ENCODE measurements at places on chromosomes 11 and 22.

- no peak for DNase-seq
These were observed 23.8 kb downstream of the TREH start for GRCh38 chr11:118655486-118656190.

DNA sequence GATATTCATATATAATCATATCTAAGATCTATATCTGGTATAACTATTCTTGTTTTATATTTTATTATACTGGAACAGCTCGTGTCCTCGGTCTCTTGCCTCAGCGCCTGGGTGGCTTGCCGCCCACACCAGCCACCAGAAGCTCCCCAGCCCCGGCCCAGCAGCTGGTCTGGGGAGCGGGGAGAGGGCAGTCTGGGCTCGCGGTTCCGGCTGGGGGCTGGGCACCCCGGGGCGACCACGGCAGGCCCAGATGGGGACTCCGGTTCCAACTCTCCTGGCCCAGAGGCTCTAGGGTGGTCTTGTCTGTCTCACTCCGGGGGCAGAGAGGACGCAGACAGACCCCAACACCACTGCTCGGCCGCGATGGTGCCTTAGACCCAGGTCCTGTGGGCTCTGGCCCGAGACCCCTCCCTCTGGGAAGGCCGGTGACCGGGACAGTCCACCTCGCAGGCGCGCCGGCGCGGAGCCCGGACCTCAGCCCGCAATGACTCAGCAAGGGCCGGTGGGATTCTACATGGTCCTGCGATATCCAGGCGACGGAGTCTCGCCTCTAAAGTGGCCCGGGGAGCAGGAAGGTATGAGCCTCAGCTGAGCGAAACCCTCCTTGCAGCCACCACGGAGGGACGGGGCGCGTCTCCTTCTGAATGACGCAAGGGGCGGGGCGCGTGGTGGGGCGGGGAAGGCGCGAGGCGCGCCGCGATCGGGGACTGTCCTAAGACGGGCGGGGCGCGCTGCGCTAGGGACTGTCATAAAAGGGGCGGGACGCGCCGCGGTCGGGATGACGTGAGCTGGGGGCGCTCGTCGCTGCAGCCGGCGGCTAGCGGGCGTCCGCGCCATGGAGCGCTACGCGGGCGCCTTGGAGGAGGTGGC lies at the start of gene DGCR6:
Gene DGCR6 (plus strand): TSS at position 781 of the 870 bp plus-strand sequence. CDS start 55 bp downstream, at position 836.
- no peak for DNase-seq

DNA sequence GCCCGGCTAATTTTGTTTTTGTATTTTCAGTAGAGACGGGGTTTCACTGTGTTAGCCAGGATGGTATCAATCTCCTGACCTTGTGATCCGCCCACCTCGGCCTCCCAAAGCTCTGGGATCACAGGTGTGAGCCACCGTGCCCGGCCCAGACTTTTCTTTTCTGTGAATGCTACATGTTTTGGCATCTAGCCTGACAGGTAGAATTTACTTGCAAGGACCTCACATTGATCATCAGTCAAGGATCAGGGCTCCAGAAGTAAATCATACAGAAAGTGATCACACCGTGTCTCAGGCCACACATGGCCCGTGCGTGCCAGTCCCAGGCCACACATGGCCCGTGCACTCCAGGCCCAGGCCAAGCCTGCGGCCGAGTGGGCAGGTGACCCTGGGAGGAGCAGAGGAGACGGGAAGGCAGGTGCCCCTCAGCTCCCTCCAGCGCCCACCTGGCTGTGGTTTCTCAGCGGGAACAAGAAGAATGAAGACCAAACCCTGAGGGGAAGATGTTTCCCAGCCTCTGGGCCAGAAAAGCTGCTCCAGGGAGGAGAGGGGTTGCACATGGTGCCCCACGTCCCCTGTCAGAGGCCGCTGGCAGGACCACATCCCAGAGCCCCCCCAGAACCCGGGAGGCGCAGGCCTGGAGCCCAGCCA lies 76.2 kb downstream of the BRD1 start:
- no peak for DNase-seq

DNA sequence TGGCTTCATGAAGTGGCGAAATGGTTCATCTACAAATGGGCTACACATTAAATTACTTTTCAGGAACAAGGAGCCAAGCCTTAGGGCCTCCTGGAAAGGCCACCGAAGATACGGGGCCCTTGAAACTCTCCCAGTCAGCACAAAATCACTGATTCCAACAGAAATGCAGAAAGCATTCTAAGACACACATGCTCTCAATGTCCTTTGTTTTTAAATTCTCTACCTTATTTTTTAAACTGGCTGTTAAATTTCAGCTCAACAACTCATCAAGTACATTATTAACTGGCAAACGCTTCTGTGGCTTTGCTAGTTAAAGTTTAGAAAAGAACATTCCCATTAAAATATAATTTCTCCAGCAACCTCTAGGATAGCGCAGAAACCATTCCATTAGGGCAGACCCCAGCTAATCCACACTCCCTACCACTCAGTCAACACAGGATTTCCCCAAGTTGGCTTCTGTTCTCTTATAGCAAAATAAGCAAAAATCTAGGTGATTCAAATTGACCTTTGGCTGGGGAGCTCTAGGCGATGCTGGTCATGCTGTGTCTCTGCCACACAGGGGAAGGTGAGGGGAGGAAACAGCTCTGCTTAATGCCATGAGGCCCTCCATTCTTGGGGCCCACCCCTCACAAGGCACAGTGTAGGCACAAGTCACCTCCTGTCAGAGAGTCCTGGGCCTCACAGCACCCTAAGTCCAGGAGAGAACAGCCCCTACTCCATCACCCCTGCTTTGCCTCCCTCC lies 47.1 kb downstream of the PLEKHA7 start:
- DNase-seq = no peak

DNA sequence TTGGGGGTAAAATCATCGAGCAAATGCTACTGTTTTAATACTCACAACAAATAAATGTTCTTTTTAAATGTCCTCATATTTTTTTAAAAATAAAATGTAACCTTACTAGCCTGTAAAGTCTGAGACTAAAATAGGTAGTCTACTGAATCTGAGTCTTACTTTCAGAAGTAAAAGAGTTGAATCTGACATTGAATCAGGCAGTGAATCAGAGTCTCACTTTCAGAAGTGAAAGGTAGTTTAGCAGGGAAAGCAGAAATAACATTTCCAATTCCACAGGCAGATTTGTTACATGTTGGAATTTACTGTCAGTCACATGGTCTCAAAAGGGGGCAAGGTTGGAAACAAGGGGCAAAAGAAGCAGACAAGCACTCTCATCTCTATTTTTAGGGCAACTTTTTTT lies 143.0 kb downstream of the ELP4 start:
- no peak for DNase-seq

- DNase-seq = no peak
These were observed 278.5 kb upstream of the CCDC179 start for GRCh38 chr11:23138761-23139160.

DNA sequence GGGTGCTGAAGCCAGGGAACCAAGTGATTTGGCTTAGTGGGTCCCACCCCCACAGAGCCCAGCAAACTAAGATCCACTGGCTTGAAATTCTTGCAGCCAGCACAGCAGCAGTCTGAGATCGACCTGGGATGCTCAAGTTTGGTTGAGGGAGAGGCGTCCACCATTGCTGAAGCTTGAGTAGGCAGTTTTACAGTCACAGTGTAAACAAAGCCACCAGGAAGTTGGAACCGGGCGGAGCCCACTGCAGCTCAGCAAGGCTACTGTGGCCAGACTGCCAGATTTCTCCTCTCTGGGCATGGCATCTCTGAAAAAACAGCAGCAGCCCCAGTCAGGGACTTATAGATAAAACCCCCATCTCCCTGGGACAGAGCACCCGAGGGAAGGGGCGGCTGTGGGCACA lies 424.1 kb upstream of the TENM4 start:
- DNase-seq = no peak

- no peak for DNase-seq
These were observed 1.9 kb downstream of the RPLP2 start for GRCh38 chr11:811446-812245.

All from stimulated activated CD8-positive, alpha-beta memory T cell treated with anti-CD3 and anti-CD28 coated beads, Interleukin-12 subunit alpha, Interleukin-12 subunit beta, amount 100 ng/mL, for 1 hour (primary cell).